ENCODE measurements at places on chromosomes 4 and X. TPM values are rescaled to one million over a fixed set of nuclear protein-coding genes. Genes with fewer than 3 reads are reported as not detected.

- no peak for DNase-seq
Observed at GRCh38 chrX:7111518-7111917, 36.0 kb upstream of the STS start.

- DNase-seq: no peak
Observed at GRCh38 chrX:2466876-2467656, 33.7 kb downstream of the DHRSX start.

OPHN1 gene
- 7.4 TPM for total RNA-seq

IL21 gene
- total RNA-seq: not detected

GABRQ gene
- total RNA-seq: not detected
